Spinal cord (tissue), 10 donors: ENCODE measurements at places on chromosomes 1 and 21. TPM values are rescaled to one million over a fixed set of nuclear protein-coding genes. Genes with fewer than 3 reads are reported as not detected.
A peak's percentile ranks its signal among the peaks of the same experiment; 100 is the strongest.

CELA3B gene
- polyA plus RNA-seq, result 0.50 TPM

LIPI gene
- polyA plus RNA-seq, result 0.18 TPM

BRDT gene
- polyA plus RNA-seq, result 0.32 TPM

SPATA17 gene
- polyA plus RNA-seq, result 8.4 TPM

TMEM69 gene
- polyA plus RNA-seq, result 30.7 TPM

SLC30A1 gene
- 29.3 TPM for polyA plus RNA-seq

CELA2B gene
- 0.78 TPM for polyA plus RNA-seq

ANGPTL7 gene
- 0.30 TPM for polyA plus RNA-seq

FAM131C gene
- 22.4 TPM for polyA plus RNA-seq

CELA3A gene
- polyA plus RNA-seq, result not detected

CD2 gene
- not detected for polyA plus RNA-seq

DNA sequence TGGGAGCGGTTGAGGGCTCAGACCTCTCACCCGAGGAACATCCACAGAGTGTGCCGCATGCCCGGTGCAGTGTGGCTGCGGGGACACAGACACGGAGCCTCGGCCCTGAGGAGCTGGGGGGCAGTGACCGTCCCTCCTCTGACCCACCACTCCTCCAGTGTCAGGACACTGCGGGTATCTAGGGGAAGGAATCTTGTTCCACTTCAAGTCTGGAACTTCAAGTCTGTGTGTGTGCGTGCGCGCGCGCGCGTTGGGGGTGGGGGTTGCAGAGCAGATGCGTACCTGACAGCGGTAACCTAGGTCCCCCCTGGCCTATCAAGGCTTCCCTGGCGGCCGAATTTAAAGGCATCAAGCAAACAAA lies 17.3 kb downstream of the PCSK9 start:
- H3K27me3 ChIP-seq, result no peaks in the 10 kb centered on the region
- peaks cover 4% of the 10 kb centered on the region for H3K4me1 ChIP-seq
- no peak overlapping the region for H3K4me3 ChIP-seq
- no peak for DNase-seq

- no peak for DNase-seq
- H3K4me1 ChIP-seq, result no peaks in the 10 kb centered on the region
- no peaks in the 10 kb centered on the region for H3K36me3 ChIP-seq
- no peaks in the 10 kb centered on the region for H3K27me3 ChIP-seq
- no peak overlapping the region for H3K27ac ChIP-seq
Observed at GRCh38 chr1:151638074-151638775, 26.4 kb downstream of the SNX27 start.

DNA sequence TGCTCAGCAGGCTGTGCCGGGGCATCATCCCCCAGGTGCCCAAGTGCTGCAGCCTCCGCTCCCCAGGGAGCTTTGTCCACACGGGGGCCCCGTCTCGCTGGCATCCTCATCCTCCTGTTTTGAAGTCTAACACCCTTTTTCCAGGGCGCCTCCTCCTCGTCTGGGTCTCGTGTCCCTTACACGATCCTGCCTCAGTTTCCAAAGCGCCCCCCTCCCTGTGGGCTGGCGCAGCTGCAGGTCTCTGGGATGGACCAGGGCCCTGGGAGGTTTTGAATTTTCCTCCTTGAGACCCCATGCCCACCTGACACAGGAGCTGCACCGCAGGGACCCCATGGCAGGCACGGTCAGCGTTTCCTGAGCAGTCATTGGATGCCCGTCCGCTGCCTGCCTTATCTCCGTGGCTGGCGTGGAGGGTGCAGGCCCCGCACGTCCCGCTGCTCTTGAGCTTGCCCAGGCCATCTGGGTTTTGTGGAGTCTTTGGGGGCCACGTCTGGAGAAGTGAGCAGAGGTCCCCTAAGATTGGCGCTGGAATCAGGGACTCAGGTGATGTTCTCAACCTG lies 37.4 kb upstream of the DIP2A start:
- no peaks in the 10 kb centered on the region for H3K4me1 ChIP-seq
- peaks cover 83% of the 10 kb centered on the region for H3K36me3 ChIP-seq
- no peak overlapping the region for H3K27ac ChIP-seq
- DNase-seq, result no peak
- H3K4me3 ChIP-seq, result no peak overlapping the region

DNA sequence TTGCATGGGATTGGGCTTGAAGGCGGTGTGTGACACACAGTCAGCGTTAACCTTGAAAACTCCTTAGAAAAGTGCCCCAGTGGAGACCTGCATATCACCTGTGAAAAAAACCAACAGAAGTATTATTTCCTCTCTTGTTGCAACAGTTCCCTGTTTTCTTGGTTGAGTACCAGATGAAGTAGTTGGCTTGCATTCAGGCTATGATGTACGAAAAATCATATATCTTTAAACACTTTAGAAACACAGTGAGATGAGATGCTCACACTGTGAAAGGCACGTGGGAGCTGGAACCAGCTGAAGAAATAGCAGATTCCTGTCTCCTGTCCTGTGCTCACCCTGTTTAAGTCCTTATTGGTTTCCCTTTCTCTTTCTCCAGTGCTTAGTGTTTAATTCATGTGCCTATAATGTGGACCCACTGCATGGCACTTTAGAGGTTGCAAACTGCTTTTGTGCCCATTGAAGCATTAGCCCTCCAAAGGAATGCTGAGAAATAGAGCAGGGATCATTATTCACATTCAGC lies 2.8 kb downstream of the CAMK1G start:
- H3K27ac ChIP-seq, result no peak overlapping the region
- H3K36me3 ChIP-seq, result no peaks in the 10 kb centered on the region
- peaks cover 27% of the 10 kb centered on the region for H3K4me1 ChIP-seq
- H3K27me3 ChIP-seq, result peaks cover 15% of the 10 kb centered on the region
- peak overlapping the region; percentile 29 for H3K4me3 ChIP-seq

DNA sequence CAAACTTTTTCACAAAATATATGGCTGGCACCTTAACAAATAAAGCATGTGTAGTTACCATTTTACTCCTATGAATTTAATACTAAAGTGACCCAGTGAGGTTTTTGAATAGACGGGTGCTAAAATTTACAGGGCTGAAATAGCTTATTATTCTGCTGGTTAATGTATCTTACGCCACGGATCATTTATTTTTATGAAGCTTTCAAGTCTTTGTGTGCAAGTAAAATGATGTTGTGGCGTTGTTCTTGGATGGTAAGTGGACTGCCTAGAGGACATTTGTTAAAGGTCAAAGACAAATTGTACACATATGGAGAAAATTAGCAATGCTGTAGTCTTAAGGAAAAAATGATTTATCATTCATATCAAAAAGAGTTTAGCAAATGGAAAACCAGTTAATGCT lies 22.8 kb downstream of the INSL5 start:
- H3K4me3 ChIP-seq, result no peak overlapping the region
- DNase-seq, result no peak
- H3K27ac ChIP-seq, result no peak overlapping the region

- no peaks in the 10 kb centered on the region for H3K27me3 ChIP-seq
- DNase-seq, result no peak
- H3K27ac ChIP-seq, result no peak overlapping the region
Observed at GRCh38 chr1:197327776-197328364, 59.8 kb downstream of the CRB1 start.

DNA sequence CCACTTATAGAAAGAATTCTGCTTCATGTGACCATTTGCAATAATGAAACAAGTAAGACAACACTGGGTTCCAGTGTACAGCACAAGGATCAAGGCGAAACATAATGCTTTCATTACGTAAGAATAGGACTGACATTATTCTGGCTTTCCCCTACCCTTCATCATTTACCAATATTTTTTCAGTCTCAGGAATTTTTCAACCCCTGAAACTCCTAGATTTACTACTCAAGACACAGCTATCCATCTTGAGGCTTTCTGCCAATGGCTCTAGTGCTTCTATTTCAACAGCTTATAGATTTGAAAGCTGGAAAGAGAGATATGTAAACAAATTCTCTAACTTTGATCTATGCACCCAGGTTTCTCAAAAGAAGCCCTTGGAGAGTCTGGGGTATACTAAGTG lies 48.4 kb downstream of the WLS start:
- no peak overlapping the region for H3K4me3 ChIP-seq
- no peaks in the 10 kb centered on the region for H3K4me1 ChIP-seq
- H3K27ac ChIP-seq, result no peak overlapping the region
- H3K36me3 ChIP-seq, result no peaks in the 10 kb centered on the region

GRCh38 chr1:163115887-163116286 lies 46.7 kb downstream of the RGS4 start:
- no peak overlapping the region for H3K4me3 ChIP-seq
- H3K27ac ChIP-seq, result no peak overlapping the region
- no peaks in the 10 kb centered on the region for H3K36me3 ChIP-seq
- DNase-seq, result no peak
- no peaks in the 10 kb centered on the region for H3K4me1 ChIP-seq

DNA sequence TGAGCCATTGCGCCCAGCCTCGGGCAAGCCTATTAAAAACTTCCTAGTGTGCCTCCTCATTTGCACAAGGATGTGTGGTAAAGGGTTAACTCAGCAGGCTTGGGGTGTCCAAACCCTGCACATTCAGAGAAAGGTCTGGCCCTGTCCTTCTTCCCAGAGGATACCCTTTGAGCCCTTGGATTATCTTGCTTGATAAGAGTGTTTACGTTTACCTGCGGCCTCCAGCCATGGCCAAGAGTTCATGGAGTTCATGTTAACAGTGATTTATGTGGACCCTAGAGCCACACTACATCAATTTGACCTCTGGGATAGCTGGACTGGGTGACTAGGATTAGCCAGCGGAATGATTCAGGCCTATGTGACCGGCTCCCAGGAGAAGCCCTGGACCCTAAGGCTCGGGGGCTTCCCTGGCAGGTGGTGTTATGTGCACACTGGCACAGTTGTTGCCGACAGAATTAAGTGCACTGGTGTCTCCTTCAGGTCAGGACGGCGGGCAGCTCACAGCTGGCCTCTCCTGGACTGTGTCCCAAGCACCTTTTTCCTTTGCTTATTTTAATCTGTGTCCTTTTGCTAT lies 7.7 kb upstream of the TCP10L start:
- no peak overlapping the region for H3K4me3 ChIP-seq
- H3K27me3 ChIP-seq, result no peaks in the 10 kb centered on the region
- DNase-seq, result no peak
- H3K27ac ChIP-seq, result no peak overlapping the region
- H3K36me3 ChIP-seq, result peaks cover 8% of the 10 kb centered on the region

DNA sequence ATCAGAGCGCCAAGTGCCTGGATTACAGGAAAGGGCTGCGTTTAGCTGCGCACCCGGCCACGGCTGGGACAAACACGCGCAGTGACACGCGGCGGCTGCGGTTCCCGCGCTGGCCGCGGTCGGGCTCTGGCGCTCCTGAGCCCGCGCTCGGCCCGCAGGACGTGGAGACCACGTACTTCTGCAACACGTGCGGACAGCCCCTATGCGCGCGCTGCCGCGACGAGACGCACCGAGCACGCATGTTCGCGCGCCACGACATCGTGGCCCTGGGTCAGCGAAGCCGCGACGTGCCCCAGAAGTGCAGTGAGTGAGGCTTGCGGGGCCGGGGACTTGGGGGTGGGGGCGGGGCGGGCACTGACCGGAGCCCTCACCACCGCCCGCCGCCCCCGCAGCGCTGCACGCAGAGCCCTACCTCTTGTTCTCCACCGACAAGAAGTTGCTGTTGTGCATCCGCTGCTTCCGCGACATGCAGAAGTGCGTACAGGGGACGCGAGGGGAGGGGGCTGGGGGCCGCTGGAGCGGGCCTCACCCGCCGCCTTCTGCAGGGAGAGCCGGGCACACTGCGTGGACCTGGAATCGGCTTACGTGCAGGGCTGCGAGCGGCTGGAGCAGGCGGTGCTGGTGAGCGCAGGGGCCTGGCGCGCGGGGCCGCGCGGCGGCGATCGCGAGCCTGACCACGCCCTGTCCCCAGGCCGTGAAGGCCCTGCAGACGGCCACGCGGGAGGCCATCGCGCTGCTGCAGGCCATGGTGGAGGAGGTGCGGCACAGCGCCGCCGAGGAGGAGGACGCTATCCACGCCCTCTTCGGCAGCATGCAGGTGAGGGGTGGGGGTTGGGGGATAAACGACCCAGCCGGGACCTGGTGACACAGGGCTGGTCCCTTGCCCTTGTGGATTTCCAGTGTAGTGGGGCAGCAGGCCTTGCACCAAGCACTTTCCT lies 3.1 kb downstream of the RNF207 start:
- H3K4me3 ChIP-seq, result peak overlapping the region; percentile 22
- peak; percentile 84 for DNase-seq

DNA sequence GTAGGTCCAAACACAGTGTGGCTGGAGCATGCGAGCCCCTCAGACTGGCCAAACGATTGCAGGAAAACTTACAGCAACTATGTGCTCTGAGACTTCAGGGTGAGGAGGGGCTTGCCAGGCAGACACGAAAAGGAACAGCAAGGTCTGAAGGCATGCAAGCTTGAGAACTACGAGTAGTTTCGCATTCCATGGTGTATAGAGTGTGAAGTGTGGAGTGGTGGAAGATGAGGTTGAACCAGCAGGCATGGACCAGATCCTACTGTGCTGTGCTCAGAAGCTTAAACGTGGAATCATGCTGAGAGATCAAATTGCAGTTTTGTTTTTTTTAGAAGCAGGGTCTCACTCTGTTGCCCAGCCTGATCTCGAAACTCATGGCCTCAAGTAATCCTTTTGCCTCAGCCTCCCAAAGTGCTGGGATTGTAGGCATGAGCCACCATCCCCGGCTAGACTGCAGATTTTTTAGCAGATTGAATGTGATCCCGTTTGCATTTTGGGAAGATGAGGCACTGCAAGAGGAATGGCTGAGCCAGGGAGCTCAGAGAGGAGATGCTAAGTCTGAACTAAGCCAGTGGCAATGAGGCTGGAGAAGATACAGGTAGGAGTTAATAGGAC lies 5.1 kb upstream of the TFAP2E start:
- peaks cover 35% of the 10 kb centered on the region for H3K4me1 ChIP-seq
- H3K27ac ChIP-seq, result no peak overlapping the region
- DNase-seq, result no peak
- no peak overlapping the region for H3K4me3 ChIP-seq
- H3K36me3 ChIP-seq, result peaks cover 39% of the 10 kb centered on the region
- peaks cover 28% of the 10 kb centered on the region for H3K27me3 ChIP-seq

- H3K27ac ChIP-seq, result no peak overlapping the region
- H3K27me3 ChIP-seq, result no peaks in the 10 kb centered on the region
- no peaks in the 10 kb centered on the region for H3K36me3 ChIP-seq
- no peak overlapping the region for H3K4me3 ChIP-seq
- no peaks in the 10 kb centered on the region for H3K4me1 ChIP-seq
- no peak for DNase-seq
Observed at GRCh38 chr1:5571861-5572401, 420.3 kb downstream of the NPHP4 start.

- DNase-seq, result no peak
- H3K27me3 ChIP-seq, result peaks cover 85% of the 10 kb centered on the region
- peak overlapping the region; percentile 78 for H3K27ac ChIP-seq
- peak overlapping the region; percentile 38 for H3K4me3 ChIP-seq
- H3K4me1 ChIP-seq, result peaks cover 39% of the 10 kb centered on the region
Observed at GRCh38 chr1:44408212-44408582, 3.1 kb downstream of the RNF220 start.

DNA sequence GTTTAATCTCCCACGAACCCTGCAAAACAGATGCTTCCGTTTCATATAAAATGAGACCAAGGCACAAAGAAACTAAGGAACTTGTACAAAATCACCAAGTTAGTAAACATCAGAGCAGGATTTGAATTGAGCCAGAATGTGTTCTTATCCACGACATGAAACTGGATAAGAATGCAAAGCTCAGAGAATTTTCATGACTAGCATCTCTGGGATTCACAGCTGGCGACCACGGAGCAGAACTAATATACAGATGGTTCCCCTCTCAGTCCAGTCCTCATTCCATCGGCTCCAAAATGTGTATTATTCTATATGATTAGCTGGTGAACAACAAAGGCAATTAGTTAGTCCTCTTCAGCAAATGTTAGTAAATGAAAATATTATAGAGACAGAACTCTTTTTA lies 72.3 kb upstream of the ERG start:
- no peak overlapping the region for H3K27ac ChIP-seq
- DNase-seq, result no peak
- no peak overlapping the region for H3K4me3 ChIP-seq
- H3K36me3 ChIP-seq, result no peaks in the 10 kb centered on the region
- H3K4me1 ChIP-seq, result peaks cover 4% of the 10 kb centered on the region

GRCh38 chr1:238171985-238172384 lies 281.3 kb upstream of the ZP4 start:
- H3K36me3 ChIP-seq, result no peaks in the 10 kb centered on the region
- no peak overlapping the region for H3K27ac ChIP-seq
- DNase-seq, result no peak
- H3K27me3 ChIP-seq, result no peaks in the 10 kb centered on the region
